ENCODE measurements at places on chromosomes 2 and 18.
A peak's percentile ranks its signal among the peaks of the same experiment; 100 is the strongest.

GRCh38 chr2:46016091-46016490 lies 281.1 kb upstream of the EPAS1 start:
- no peak for DNase-seq

- no peak for DNase-seq
These were observed 105.4 kb downstream of the FAM210A start for GRCh38 chr18:13620818-13621445.

DNA sequence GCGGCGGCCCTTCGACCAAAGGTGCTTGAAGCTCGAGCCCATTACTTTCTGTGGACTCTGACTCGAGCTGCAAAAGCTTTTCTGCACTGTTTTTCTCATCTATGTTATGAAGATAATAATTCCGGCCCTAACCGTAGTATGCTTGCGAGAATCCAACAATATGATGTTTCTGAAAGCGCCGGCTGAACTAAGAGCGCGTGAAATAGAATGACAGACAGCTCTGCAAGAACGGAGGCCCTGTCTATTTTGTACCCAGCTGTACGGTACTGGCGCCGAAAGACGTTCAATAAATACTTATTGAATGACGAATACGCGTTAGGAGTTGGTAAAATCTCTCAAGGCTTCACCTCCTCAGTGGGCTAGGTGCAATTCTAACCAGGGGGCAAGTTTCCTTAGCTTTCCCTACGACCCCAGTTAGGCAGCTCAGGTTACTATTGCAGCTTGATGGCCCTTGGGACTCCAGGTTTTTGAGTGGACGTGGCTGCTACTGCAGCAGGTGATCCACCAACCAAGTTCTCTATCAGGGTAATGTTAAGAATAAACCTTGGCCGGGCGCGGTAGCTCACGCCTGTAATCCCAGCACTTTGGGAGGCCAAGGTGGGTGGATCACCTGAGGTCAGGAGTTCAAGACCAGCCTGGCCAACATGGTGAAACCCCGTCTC lies 570 bp downstream of the SCRN3 start:
- DNase-seq = no peak

DNA sequence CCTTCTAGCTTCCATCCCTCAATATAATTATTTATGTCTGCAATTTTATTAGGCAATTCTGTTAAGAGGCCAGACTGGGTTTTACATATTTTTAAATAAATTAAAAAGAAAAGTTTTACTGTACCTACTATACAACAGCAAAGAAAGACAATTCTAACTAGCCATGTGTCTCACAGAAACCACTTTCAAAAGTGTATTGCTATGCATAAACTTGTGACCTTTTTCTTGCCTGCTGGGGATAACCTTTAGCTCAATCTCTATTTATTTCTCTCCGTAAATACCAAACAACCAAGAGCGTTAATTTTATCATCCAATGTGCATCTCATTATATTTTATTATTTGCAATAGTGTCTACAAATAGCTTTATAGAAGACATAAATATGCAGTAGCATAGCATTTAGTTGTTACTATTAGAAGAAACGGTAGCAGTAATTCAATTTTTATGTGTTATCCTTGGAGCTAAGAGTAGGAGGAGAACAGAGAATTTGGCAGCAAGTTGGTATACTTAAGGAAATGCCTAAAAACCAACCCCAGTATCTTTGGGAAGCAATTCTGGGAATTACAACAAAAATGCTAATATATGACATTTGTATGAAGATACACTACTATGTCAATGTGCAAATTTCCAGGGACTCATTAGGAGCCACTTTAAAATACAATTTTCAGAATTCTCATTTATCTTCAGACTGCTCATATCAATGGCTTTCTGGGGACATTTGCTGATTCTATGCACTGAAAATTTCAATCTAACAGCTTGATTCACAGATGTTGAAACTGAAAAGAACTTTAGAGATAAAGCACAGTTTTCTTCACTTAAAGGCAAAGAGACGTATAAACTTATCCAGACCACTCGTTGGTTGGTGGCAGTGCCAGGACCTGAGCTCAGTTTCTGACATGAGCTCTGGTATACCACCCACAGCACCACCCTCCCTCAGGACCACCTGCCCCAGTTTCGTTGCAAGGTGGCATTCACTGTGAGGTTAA lies 23.0 kb upstream of the RTN4 start:
- no peak for DNase-seq

DNA sequence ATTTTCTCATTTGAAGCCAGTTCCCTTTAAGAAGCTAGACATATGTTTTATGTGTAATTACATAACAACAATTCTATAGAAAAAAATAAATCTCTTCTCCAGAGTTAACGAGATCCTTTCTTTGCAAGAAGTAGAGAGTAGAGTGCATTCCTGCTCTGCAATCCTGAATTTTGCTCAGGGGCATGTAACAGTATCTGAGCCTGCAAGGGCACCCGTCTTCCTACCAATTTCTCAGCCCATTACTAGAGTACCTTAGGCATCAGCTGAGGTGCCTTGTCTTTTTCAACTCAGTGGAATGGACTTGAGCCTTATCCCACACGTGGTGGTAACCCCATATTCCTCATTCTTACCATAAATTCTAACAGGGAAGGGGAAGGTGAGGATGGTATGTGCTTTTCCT lies 205.9 kb downstream of the IKZF2 start:
- DNase-seq = no peak

- DNase-seq = no peak
These were observed 129.8 kb upstream of the LMAN1 start for GRCh38 chr18:59488899-59489298.

DNA sequence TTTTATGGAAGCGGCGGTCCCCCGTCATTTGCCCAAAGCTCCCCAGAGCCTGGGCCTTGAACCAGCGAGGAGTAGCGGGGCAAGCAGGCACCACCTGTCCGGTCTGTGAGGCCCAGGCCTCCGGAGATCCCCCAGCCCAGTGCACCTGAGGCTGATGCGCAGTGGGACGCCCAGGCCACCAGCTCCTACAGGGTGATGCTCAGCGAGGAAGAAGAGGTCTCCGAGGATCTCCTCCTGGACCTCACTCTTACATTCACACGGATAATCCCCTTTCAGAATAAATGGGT lies 220.2 kb downstream of the NDUFA10 start:
- DNase-seq = no peak

GRCh38 chr2:73402386-73403103 lies 16.9 kb downstream of the ALMS1 start:
- DNase-seq = no peak

DNA sequence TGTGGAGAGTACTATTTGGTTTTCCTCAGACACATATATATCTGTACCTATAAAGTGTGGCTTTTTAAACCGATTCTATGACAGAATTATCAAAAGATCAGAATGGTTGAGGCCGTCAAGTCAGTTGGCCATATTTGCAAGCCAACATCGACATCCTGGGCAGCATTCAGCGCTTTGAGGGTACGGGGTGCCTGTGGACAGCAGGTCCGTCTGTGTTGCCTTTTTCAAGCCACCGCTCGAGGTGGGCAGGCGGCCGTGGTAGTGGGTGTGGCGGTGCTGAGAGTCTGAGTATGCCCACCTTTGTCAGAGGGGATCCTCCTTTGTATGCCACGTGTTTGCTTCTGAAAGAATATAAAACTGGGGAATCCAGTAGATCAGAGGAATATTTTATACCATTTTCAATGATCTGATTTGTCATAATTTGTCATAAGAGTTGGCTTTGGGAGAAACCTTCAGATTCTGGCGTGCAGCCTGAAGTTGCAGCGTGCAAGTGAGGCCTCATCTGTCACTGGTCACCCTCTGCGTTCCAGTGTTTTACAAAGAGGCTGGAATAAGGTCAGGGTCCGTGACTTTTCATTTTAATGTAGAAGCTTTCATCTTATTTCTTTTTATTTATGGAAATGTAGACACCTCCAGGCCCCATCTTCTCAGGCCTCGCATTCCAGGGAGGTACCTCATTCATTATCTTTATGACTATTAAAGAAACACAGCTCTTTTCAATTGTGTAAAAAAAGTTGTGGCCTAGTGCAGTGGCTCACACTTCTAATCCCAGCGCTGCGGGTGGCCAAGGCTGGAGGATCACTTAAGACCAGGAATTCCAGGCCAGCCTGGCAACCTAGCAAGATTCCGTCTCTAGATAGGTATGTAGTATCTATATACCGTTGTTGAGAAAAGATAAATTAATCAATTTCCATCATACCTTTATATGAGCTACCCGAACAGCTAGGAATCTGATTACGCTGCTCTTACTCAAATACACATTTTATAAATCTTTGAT lies 37.8 kb upstream of the RBM44 start:
- DNase-seq = no peak

DNA sequence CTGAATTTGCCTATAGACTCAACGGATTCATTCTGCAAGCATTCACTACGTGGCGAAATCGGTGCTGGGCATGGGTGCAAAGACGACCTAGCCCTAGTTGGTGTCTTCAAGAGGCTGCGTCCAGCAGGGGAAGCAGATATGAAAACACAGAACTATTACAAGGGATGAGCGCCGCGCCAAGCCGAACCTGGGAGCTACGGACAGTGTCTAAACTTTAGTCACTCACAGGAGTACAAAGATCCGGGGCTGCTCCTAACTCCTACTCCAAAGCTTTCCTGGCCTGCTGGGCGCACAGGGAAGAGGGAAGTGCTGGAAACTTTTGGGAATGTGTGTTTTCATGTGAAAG lies 732 bp upstream of the ANXA4 start:
- peak; percentile 35 for DNase-seq

All from activated CD4-positive, alpha-beta T cell treated with anti-CD3 and anti-CD28 coated beads, Interleukin-2, Interleukin-4, amounts not matched to agents 100 ng/mL and 50 ng/mL, durations not matched to agents 16 hours and 8 hours (primary cell).